GM23338 (cell line): ENCODE measurements at places on chromosomes 6 and 20. TPM values are rescaled to one million over a fixed set of nuclear protein-coding genes. Genes with fewer than 3 reads are reported as not detected.

DNA sequence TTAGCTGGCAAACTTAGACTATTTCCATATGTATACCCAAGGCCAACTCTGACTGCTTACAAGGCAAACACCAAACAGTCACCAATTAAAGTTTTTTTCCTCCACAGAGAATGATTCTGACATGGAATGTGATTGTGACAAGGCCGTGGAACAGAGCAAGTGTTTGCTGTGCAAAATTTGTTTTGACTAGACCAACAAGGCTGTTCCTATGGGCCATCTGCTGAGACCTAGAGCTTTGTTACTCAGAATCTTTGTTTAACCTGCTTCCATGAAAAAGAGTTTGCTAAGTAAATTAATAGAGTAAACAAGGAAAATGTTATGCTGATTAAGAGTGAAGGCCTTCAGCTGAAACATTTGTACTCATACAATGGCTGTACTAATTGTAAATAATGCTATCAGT is 51.6 kb upstream of the IMPG1 start:
- DNase-seq, result no peak

DNA sequence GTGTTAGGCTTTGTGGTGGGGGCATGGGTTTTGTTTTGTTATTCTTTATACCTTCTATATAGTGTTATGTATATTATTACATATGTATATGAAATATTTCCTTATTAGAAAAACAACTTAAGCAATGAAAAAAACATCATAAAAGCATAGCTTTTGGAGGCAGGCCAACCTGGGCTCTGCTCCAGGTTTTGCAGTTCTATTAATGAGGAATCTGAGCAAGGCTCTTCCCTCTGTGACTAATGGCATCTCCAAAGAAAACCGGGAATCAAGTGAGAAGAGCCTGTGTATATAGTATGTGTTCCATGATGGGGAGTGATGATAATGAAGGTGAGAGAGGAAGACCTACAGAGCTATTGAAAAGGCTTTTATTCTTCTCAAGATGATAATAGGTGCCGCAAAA is 291.1 kb downstream of the CLIC5 start:
- no peak for DNase-seq

DNA sequence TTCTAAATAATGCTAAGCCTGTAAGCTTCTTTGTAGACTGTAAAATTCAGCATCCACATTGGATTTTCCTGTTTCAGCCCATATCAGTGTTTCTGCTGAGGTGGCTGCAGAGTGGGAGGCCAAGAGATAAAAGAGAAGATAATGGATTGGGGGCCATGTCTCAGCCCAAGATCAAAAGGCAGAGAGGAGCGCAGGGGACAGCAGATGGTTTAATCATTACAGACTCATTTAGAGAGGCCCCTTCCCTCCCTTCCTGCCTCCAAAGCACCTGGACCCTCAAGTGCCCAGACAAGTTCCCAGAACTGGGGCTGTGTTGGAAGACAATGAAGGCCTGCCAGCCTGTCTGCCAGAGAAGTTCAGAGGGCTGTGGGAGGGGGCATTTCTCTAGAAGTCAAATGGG is 20.4 kb upstream of the CTNNBL1 start:
- no peak for DNase-seq

- DNase-seq, result no peak
Measured at GRCh38 chr20:8578161-8578865, 446.2 kb downstream of the PLCB1 start.

GRCh38 chr20:60102665-60103210 is 144.5 kb downstream of the CDH26 start:
- DNase-seq, result no peak

GRCh38 chr6:128806261-128806660 is 76.7 kb upstream of the LAMA2 start:
- DNase-seq, result no peak

DNA sequence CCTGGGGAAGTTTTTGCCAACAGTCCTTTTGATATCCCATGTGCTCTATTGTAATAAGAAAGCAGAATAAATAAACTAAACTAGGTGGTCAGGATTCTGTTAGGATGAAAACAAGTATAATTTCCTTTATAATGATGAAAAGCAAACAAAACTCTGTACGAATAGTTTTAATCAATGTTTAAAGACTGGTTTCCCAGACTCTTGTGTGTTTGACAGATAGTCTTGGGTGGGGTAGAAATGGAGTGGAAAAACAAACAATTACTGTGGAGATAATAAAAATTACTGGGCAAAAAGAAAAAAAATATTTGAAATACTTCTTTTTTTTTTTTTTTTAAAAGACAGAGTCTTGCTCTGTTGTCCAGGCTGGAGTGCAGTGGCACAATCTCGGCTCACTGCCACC is 152.1 kb upstream of the FLRT3 start:
- DNase-seq, result no peak

GRCh38 chr6:17971128-17972073 is 16.0 kb downstream of the KIF13A start:
- no peak for DNase-seq

DNA sequence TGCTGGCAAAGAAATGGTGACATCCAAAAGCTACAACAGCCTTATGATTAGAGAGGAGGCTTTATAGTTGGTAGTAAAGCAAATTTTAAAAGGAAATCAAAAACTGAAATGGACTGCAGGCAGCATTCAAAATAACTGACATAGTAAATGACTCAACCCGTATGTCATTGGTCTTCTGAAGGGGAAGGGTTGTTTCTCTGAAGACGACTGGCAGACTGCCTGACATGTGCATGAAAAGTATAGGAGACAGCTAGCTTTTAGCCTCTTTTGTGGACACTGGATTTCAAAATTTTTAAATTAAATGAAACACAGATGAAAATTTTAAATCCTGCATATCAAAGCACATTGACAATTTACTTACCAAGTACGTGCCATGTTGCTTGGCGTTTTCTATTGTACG is 90.7 kb downstream of the TRMT6 start:
- no peak for DNase-seq

GRCh38 chr6:7006515-7007191 is 101.1 kb upstream of the RREB1 start:
- no peak for DNase-seq

DNA sequence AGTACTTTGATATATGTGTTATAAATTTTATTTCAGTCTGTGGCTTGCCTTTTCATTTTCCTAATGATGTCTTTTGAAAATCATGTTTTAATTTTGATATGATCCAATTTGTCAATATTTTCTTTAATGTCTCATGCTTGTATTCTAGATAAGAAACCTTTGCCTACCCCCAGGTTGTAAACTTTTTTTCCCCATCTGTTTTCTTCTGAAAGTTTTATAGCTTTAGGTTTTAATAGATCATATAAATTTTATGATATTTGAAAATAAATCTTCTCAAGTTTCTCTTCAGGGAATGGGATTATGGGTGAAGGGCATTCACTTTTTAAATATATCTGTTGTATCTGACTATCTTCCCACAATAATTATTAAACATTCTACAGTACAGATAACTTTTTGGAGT is 66.7 kb downstream of the SESN1 start:
- no peak for DNase-seq

CDH26 gene
- 2.0 and 2.8 TPM in 2 replicates for total RNA-seq

MYB gene
- total RNA-seq, result 7.9 and 10.4 TPM in 2 replicates

C6orf89 gene
- 7.9 and 8.7 TPM in 2 replicates for total RNA-seq

PCK1 gene
- not detected in 2 replicates for total RNA-seq

VNN1 gene
- not detected in 2 replicates for total RNA-seq

EDN3 gene
- 0.17 and 1.2 TPM in 2 replicates for total RNA-seq
